ENCODE measurements at places on chromosomes 2 and 18.

DNA sequence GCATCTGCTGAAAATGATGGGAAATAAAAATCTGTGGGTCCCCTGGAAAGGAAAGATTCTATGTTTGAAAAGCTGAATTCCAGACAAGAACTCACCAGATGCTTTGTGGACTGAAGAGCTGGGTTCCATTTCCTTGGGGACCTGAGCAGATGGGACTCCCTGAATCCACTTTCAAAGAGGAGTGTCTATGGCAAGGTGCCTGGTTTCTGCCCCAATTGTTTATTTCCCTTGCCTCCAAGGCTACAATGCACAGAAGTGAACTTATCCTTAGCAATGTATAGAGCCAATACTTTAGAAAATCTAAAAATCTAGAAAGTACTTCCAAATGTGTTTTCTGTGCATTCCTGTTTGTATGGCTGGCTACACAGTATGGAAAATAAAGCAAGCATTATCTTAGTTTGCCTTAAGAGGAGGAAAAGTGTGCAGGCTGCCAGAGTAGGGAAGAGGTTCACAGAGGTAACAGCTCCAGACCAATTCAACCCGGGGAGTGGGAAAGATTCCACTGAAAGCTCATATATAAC lies 420.5 kb downstream of the NRXN1 start:
- no peak for DNase-seq

- no peak for DNase-seq
These were observed 7.1 kb downstream of the CYP26B1 start for GRCh38 chr2:72140621-72140960.

DNA sequence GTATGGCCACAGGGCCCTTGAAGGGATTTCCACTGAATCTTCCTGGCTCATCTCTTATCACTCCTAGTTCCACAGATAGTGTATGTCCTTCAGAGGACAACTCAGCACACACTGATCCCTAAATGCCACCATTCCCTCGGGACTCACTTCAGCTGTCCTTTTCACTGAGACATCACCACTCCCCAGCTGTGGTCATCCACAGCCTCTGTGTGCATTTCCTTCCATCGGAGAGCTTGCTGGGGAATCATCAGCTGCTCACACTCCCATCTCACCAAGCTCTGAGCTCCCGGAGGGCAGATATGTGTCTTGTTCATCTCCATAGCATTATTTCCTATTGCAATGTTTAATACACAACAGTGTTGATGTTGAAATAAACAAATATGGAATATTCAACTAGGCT lies 759.5 kb downstream of the RNF144A start:
- DNase-seq = no peak

DNA sequence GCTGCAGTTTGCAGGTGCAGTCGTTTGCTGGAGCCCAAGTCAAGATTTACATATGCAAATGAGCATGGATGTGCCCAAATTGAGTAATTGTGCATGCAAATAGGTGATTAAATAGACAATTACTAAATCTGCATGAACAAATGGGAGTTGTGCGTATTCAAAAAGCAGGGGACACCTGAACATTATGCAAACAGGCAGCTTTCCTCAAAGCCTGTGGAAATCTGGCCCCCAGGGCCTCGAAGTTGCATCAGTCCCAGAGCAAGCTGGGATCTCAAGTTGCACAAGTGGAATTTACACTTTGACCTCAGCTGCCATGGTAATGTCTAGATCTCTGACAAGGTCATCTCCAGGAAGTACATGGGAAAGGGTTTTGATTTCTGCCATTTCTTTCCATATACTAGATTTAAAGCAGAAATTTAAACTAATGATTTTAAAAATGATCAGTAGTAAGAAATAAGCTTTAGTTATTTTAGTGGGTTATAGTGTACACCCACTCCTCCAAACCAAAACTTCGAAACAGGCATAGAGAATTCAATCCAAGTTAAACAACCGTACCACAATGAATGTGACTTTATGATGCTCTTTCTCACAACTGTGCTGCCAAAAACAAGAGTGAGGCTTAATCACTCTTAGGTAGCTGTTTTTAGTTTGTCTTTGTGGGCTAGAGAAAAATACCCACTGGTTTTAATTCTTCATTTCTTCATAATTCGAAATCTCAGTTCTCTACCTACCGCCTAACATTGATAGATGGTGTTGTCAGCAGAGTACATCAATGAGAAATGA lies 110.7 kb downstream of the RND3 start:
- DNase-seq = no peak

DNA sequence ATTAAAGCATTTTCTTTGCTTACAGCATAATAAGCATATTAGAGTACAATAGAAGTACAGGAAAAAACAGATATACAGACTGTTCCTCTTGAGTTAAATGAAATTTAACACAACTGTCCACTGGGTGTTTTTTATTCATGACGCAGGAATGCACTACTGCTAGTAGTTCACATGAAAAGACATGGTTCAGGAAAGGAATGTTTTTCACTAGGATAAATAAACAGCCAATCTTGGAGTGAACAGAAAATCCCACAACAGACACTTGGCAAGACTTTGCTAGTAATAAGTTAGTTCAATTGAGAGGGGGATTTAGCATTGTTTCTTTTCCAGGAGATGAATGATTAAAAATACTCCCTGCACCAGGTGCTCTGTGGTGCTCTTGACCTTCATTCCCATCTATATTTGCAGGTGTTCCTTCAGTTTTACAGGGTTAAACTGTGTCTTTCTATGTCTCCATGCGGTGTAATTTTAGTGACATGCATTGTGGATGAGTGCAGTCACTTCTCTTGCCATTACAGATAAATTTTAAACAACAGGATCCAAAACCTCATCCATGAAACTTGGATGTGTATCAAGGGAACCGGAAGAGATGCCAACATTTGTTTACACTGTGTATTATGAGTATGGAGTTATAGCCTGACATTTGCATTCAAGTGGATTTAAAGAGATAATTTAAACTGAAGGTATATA lies 796.6 kb downstream of the DSC3 start:
- no peak for DNase-seq

DNA sequence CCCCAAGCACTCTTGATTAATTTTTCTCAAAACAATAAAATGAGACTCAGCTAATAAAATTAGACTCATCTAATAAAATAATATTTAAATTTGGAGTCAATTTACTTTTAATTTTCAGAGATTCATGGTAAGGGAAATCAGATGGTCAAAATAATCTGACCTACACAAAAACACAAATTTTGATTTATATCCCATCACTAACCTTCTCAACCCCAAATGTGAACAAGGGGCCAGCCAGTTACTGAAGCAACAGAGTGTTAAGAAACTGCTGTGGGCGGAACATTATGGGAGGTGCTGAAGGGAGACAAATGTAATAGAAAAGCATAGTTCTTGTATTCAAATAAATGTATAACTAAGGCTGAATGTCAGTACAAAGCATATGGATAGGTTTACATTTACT lies 28.5 kb upstream of the PPP3R1 start:
- DNase-seq = no peak

DNA sequence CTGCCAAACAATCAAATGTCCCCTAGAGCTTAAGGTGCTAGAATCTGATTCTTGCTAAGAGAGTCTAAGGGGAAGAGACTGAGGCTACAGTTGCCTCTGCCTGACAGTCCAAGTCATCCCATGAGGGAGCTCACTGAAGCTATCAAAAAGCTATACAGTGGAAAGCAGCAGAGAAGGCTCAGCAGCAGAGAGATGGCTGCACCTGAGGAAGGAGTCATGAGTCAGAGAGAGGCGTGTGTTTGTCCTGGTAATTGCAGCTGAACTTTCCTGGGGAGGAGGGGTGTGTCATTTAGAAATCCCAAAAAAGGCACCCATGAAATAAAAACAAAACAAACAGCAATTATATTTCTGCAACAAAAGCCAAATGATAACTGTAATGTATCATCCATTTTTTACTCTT lies 305.2 kb upstream of the UBE2E3 start:
- no peak for DNase-seq

GRCh38 chr2:224286923-224287322 lies 115.0 kb downstream of the FAM124B start:
- DNase-seq = no peak

GRCh38 chr18:54217624-54218023 lies 6.8 kb downstream of the MBD2 start:
- no peak for DNase-seq

DNA sequence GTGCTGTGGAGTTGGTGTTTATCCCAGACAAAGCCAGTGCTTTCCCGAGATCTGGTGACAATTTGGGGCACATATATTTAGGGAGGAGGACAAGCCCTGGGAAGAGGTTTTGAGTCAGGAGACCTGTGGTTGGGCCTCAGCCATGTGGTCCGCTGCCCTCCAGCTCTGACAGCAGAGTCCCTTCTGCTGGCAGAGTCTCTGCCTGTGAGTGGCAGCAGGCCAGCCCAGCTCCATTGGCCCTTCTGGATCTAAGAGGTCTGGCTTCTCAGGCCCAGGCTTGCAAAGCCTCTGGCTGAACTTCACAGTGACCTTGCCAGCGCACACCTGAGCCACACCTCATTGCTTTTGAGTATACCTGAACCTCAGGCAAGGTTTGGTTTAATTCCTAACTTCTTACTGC lies 115.3 kb downstream of the BCL2L11 start:
- DNase-seq = no peak

DNA sequence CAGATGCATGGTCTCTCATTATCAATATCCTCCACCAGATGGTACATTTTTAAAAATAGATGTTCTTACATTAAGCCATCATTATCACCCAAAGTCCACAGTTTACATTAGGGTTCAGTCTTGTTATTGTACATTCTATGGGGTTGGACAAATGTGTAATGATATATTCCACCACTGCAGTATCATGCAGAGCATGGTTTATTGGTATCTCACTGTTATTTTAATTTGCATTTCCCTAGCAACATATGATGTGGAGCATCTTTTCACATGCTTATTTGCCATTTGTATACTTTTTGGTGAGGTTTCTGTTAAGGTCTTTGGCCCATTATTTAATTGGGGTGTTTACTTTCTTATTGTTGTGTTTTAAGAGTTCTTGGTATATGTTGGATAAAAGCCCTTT lies 95.7 kb downstream of the PTH2R start:
- DNase-seq = no peak

- DNase-seq = no peak
These were observed 79.7 kb downstream of the EDAR start for GRCh38 chr2:108909275-108909823.

GRCh38 chr2:10137053-10137843 lies 14.7 kb downstream of the RRM2 start:
- no peak for DNase-seq

DNA sequence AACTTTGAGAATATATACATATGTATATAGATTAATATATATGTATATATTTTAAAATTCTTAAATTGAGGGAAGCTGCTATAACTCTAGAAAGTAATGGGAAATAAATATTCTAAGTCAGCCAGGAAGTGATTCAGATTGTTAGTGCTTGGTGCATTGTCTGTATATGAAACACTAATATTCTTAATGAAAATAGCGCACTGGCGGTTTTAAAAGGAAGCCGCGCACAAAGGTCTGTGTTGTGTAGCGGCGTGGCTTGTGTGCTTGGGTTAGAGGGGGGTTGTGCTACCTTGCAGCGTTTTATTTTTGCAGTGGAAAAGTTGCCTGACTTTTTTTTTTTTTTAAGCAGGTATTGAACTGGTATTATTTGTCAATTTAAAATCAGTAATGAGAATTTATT lies 11.3 kb downstream of the TSHZ1 start:
- DNase-seq = no peak

DNA sequence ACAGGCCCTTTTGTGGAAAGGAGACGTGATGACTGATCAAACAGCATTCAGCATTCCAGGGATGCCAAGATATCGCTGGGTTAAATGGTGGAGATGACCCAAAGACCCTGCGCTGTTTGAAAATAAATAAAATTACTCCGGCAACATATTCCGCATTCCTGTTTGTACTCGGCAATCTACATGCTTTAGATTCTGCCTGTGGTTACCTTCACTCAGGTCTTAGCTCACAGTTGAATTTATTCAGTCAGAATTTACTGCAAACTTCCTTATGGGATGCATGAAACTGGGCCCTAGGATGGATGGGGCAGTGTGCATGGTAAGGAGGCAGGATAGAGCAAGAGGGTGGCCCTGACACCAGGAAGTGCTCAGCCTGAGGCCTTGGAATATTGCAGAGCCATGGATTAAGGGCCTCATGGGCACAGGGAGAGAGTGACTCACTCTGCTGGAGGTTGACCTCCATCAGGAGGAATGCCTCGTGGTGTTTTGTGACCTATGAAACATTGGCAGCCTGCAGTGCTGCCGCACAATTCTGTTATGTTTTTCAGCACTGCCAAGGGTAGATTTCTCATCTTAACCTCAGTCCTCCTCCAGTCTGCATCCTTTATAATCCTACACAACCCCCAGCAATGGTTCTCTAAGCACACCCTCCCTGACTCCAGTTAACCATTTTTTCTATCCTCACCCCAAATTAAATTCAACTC lies 321.4 kb downstream of the IRS1 start:
- no peak for DNase-seq

- no peak for DNase-seq
These were observed 113.1 kb downstream of the MREG start for GRCh38 chr2:215900203-215900611.

GRCh38 chr2:8796878-8797550 lies 40.4 kb downstream of the KIDINS220 start:
- DNase-seq = no peak

DNA sequence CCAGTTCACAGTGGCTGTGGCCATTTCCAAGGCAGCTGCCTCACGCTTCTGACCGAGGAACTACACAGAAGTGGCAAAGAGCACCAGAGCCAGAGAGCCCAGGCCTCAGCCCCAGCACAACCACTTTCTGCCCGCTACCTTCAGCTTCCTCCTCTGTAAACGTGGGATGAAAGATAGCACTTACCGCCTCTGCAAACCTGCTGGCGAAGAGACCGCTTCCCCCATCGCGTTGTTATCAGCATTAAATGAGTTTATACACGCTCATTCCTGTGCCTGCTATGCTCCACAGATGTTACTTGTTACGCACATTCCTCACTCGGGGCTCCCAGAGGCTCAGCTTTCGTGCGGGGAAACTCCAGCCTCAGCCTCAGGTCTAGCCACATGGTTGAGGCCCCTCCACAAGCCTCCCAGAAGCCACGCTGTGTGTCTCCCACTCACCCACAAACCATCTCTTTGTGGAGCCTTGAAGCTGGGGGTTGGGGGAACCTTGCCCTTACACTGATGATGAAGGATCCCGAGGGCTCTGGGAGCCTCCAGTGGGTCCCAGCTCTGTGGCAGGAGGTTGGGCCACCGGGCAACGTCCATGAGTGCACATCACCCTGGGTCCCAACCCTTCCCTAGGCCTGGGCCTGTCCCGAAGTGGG lies 63.3 kb upstream of the SMAD7 start:
- DNase-seq = no peak

DNA sequence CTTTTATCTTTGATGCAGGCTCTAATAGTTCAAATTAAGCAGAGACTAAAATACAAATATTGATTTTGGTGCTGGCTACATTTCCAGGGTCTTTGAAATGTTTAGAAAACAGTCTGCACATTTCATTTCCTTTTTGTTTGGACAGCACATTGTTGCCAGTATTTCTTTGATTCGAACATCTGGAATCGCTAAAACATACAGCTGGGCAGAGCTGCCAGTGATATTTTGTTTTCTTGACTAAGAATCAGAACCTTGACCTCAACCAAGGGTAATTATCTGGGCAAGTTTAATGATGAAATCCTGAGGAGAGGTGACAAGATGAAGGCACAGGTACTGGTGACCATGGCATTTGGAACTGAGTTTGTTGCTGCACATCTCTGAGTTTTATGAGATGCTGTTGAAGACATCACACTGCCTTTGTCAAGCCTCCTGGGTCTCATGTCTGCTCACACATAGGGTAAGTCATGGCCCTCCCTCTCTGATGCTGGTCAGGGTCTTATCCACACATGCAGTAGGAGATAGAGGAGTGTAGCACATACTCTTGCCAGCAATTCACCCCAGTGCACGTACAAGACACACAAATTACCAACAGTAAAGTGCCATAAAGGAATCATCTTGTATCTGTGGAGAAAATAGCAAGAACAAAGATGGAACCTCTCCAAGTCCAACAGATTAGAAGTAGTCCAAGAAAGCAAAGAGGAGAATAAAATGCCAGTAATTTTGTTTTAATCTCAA lies 391.9 kb downstream of the RND3 start:
- no peak for DNase-seq

All from CD4-positive, alpha-beta T cell treated with Interleukin-12 subunit alpha and Interleukin-12 subunit beta, for 1 hour (primary cell).